AG04450 (cell line): ENCODE measurements at places on chromosomes 13 and 19. TPM values are rescaled to one million over a fixed set of nuclear protein-coding genes. Genes with fewer than 3 reads are reported as not detected.
A peak's percentile ranks its signal among the peaks of the same experiment; 100 is the strongest.

DNA sequence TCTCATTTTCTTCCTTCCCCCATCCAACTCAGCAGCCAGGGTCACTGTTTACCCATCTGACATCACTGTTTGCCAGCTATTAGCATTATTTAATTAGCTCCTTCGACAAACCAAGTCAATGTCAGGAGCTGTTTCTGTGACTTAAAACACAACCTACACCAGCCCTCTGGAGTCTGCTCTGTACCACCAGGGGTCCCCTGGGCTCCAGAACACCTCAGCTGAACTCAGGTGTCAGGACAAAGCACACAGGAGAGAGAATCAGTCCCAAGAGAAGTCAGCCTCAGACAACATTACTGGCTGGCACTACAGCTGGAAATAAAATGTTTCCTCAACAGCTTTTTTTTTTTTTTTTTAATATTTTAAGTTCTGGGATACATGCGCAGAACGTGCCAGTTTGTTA, 45.1 kb downstream of the DCLK1 start:
- no peak for DNase-seq

The TSHZ3 gene
- polyA plus RNA-seq, result 10.9 and 15.4 TPM in 2 replicates

The VN1R2 gene
- polyA plus RNA-seq, result not detected in 2 replicates

GRCh38 chr13:100130930-100131511, 42.1 kb downstream of the PCCA start:
- DNase-seq, result no peak

The TMEM221 gene
- polyA plus RNA-seq, result 0.05 and 0.07 TPM in 2 replicates

DNA sequence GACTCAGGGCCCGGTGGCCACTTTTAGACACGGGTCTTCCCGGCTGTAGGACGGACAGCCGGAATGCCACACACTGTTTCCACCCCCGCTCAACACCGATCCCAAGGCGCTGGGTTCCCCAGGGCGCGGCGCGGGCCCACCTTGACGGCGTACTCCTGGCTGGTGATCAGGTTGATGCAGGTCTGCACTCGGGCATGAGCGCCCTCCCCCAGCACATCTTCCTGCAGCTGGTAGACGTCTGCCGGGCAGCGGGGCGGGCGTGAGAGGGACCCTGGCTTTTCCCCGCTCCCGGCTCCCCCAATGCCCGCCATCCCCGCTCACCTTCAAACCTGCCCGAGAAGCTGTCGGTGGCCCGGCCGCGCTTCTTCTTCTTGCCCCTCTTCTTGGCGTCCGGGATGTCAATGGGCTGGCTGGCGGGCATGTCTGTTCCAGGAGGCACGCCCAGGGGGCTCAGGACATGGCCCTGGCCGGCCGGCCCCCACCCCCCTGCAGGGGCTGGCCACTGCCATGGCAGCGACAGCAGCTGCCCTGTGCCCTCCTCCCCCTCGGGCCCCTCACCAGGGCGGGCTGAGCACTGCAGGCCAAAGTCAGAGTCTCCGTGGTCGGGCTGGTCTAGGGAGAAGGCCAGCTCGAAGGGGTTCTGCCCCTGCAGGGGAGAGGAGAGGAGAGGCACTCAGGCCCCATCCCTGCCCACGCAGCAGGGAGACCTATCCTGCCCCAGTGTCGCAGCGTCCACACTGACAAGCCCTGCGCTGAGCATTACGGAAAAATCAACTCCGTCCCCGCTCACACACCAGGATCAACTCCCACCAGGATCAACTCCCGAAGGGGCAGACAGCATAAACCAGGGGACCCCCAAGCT, 4.8 kb downstream of the MKNK2 start:
- DNase-seq, result no peak

DNA sequence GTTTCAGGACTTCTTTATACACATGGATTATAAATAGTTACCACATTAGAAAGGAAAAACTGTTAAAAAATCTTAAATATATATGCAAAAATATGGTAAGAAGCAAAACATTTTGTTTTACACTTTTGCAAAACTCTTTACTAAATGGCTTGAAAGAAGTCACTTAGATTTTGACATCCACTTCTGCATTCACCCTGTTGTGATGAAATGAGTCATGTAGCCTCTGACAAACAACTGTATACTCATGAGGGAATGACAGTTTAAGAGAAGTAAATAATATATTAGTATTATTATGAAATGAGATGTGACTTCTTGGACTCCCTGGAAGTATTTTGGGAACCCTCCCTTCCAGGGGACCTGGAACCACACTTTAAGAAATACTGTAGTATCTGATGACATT, 275.6 kb downstream of the DACH1 start:
- DNase-seq, result no peak

GRCh38 chr19:5114727-5115126, 145.8 kb downstream of the KDM4B start:
- DNase-seq, result no peak

The COL4A2 gene
- 208 and 248 TPM in 2 replicates for polyA plus RNA-seq

The RLN3 gene
- polyA plus RNA-seq, result not detected in 2 replicates

DNA sequence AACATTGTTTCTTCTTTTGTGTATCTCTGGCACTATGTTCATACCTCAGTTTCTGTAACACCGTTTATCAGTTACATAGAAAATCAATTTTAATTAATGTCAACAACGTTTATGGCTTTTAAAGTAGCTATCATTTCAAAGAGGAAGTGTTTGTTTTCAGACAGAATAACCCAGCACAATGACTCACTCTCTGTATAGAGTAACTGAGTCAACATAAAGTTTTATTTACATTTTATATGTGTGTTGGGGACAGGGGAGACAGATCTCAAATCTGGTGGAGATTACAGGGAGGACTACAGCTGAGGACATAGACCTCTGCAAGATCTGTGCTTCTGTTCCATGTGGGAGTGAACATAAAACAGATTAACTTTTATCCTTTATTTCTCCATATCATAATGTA, 2590.1 kb downstream of the PCDH9 start:
- DNase-seq, result no peak

The ZNF560 gene
- polyA plus RNA-seq, result 1.9 and 2.1 TPM in 2 replicates

The RNF225 gene
- polyA plus RNA-seq, result not detected in 2 replicates

- no peak for DNase-seq
Observed at GRCh38 chr13:101058841-101059240, 357.5 kb downstream of the NALCN start.

DNA sequence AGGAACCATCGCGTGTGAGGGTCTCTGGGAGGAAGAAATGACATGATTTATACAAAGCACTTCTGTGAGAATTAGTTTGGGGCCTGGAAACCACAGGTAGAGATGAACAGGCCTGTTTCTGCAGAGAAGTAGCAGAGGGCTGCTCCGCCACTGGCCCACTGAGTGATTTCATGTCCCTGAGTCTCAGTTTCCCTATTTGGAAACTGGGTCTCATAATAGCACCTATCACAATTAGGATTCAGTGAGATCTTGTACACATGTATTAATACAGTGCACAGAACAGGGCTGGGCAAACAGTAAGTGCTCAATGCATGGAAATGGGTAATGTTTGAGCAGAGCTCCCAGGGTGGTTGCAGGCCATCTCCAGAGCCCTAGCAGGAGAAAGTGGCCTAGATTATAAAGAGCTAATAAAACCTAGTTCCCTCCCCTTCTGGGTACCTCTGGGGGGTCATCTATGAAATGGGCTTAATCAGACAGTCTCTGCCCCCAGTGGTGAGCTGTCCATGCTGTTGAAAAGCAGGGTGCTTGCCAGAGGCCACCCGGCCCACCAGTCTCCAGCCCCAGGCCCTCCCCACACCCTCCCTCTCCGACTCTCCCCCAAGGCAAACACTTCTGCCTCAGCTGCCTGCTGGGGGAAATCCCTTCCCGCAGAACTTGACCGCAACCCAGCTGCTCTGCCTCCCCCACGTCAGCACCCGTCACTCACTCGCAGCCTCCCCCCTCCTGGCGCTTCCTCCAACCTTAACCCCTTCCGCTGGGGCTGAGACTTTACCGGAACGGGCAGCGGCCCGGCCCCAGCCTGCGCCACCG, 4.5 kb downstream of the BCL3 start:
- DNase-seq, result peak; percentile 96

- no peak for DNase-seq
Observed at GRCh38 chr19:34317311-34317927, 47.6 kb upstream of the GPI start.

DNA sequence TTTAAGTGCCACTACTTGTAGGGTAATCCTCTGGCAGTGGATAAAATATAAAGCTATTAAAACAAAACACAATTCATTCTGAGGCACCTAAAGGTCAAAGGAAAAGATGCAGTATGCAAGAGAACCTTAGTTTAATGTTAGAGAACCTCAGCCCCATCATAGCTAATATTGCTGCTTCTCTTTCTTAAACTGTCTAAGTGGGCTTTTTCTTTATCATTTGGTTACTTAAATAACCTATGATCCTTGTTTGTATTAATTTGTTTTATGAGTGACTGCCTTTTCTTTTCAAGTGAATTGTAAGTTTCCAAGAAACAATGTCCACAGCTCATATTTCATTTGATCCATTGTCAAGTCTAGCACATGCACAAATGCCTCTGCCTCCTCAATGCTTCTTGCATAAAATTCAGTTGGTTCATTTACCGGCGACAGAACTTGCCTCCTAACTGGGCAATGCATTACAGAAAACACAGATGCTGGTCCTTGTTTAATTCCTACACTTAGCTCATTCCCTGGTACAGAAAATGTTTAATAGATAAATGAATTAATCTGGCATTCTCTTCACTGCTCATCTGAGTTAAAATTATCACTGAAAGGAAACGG, 1049.8 kb downstream of the OLFM4 start:
- no peak for DNase-seq

The FAM83E gene
- polyA plus RNA-seq, result not detected in 2 replicates

The S1PR5 gene
- 0.10 and 0.11 TPM in 2 replicates for polyA plus RNA-seq

- no peak for DNase-seq
Observed at GRCh38 chr19:46373491-46374359, 26.8 kb downstream of the PPP5C start.

DNA sequence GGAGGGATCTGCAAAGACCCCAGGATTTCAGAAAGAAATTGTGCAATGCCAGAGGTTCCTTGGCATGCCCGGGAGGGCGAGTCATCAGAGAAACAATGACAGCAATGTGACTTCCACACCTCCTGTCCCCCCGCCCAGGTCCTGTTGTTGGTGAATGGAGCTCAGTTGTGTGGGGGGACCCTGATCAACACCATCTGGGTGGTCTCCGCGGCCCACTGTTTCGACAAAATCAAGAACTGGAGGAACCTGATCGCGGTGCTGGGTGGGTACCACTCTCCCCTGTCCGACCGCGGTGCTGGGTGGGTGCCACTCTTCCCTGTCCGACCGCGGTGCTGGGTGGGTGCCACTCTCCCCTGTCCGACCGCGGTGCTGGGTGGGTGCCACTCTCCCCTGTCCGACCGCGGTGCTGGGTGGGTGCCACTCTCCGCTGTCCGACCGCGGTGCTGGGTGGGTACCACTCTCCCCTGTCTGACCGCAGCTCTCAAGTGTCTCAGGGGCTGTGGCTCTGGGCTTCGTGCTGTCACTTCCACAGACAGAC, 5.2 kb upstream of the F10 start:
- no peak for DNase-seq

- DNase-seq, result no peak
Observed at GRCh38 chr19:46181388-46181779, 33.3 kb downstream of the IGFL2 start.

The HDGFL2 gene
- 23.5 and 28.2 TPM in 2 replicates for polyA plus RNA-seq

DNA sequence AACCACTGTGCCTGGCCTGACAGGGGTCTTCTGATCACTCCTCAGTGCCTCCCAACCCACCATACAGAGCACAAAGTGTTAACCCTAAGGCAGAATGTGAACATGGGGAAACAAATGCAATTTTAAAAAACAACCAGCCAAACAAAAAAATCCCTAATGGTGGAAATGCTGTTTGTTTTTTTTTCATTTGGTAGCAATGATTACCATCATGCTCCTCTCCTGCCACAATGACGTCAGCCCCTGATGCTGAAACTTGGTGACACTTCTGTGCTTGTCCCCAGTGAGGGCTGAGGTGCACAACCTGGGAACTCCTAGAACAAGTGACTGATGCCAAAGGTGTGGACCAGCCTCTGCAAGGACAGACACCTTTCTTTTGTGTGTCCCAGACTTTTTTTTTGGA, 4.0 kb upstream of the TSPAN16 start:
- no peak for DNase-seq

DNA sequence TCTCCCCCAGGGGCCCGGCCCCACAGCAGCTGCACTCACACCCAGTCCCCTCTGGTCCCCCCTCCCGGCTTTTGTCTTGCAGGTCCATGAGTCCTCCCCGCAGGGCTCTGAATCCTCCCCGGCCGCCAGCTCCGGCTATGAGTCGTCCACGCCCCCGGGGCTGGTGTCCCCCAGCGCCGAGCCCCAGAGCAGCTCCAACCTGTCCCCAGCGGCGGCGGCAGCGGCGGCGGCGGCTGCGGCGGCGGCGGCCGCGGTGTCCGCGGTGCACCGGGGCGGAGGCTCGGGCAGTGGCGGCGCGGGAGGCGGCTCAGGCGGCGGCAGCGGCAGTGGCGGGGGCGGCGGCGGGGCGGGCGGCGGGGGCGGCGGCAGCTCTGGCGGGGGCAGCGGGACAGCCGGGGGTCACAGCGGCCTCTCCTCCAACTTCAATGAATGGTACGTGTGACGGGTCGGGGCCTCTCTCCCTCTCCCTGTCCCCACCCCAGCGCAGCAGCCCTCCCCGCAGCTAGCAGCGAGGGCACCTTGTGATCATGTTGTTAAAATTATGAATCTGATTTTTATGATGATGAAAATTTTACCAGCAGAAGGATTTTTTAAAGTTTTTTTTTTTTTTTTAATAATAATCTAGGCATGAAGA, 3.8 kb downstream of the ZIC2 start:
- no peak for DNase-seq

DNA sequence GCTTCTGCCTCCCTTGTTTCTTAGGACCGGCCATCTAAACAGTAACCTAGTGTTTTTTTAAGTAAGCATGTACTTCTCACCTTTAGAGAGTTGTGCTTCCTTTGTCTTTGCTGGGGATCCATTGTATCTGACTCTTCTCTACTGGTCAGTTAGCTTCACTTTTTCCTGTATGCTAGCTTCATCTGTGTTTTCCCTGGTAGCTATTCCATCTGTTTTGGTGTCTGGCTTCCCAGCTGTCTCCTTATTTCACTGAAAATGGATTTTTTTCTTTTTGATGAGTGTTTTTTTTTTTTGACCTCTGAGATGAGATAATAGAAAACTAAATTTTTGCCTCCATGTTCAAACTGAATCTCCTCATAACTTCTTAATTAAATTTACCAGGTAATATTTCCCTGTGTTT, 637.0 kb upstream of the SLC10A2 start:
- DNase-seq, result no peak

DNA sequence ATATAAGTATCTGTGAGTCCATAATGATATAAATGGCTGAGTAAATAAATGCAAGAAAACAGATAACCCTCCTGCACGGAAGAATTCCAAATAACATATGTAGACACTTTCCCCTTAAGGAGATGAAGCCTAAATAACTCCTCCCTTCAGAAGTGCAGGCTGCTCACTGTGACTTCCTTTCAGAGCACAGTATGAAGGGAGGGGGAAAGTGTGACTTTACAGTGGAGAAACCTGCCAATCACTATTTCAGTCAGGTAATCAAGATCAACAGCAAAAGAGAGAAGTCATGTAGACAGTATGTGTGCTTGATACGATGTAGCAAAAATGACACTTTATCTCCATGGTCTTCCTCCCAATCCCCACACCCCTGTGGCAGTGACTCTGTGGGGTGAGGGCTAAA, 7.1 kb downstream of the GGACT start:
- no peak for DNase-seq

The SOX21 gene
- polyA plus RNA-seq, result not detected in 2 replicates
